Activated T-helper 1 cell treated with Interleukin-2 at 50 U/mL for 16 hours (primary cell): ENCODE measurements at places on chromosomes 5 and 9.

DNA sequence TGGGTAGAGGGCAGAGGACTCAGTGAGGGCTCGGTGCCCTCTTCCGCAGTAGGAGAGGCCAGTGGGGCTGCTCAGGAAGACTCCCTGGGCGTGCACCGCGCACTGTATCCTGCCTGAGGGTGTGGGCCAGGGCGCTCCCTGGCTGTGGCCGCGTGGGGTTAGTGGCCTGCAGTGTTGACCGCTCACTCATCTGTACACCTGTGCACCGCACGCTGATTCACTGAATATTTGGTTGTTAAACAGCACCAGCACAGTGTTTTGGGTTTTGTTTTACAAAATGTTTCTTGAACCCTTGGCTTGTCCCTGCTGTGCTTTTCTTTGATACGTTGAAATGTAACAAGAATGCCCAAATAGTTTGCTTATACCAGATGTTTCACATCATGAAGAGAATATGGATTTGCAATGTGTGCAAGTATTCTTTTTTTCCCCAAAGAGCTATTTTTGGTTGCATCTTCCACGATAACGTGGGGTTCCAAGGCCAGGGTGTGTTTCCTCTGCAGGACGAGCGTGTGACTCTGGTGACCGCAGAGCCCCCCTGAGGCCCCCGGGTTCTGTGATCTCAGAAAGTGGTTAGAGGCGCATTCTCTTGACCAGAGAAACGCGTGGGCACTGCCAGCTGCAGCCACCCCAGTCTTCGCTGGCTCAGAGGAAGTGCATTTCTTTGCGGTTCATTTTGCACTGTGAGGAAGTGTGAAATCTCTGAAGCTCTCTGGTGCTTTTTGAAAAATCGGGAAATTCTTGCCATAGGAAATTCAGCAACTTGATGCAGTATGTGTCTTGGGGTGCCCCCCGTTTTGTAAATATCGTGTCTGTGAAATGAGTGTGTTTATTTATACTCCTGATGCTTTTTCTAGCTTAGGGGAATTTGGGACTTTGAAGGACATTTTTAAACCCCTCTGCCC, 46.9 kb downstream of the AHRR start:
- DNase-seq, result no peak

- DNase-seq, result no peak
Measured at GRCh38 chr5:4676934-4677333, 463.2 kb upstream of the ADAMTS16 start.

DNA sequence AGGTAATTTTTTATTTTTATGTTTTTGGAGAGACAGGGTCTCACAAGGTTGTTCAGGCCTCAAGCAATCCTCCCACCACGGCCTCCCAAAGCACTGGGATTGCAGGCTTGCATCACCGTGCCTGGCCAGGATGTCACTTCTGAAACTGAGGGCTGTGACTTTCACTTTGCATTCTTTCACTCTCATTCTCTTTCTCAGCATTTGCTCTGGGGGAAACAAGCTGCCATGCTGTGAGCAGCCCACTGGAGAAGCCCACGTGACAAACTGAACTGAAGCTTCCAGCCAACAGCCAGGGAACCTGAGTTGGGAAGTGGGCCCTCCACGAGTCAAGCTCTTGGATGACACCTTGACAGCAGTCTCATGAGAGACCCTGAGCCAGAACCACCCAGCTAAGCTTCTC, 109.4 kb downstream of the C5orf15 start:
- DNase-seq, result no peak

GRCh38 chr5:58090704-58091103, 369.2 kb downstream of the PLK2 start:
- no peak for DNase-seq

GRCh38 chr5:39547553-39548154, 122.9 kb upstream of the DAB2 start:
- no peak for DNase-seq
